Hippocampal formation (tissue), 2 donors: ENCODE measurements at places on chromosomes 16 and 17.

DNA sequence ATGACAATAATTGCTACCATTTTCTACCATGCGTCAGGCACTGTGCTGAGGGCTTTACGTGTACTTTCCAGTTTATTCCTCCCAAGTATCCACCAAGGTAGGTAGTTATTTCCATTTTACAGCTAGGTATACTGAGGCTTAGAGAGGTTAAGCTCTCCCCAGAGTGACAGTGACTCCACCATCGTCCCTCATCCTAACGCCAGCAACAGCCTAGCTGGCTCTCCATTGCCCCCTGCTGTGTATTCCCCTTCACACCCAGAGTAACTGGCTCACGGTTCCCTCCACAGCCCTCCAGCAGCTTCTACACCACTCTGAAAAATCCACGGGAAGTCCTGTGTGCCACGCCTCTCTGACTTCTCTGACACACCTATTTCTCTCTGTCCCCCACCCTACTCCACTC is 7.1 kb upstream of the ASGR1 start:
- DNase-seq: no peak

- DNase-seq: no peak
Measured at GRCh38 chr17:14469971-14470370, 169.1 kb downstream of the HS3ST3B1 start.

DNA sequence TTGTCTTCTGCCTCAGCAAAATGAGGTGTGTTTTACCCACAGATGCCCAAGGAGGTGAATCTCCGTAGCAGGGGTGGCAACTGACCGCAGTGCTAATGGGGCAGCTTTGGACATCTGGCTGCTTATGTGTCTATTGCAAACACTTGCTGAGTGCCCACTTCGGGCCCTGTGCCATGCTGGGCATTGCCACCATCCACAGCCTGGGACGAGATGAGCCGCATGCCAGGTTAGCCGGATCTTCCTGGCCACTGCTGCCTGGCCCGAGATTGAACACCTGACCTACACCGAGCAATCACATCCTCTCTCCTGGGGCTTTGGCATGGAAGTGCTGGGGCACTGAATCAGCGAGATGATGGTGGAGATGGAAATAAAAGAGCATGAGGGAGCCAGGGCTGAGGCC is 238.7 kb downstream of the GSG1L start:
- DNase-seq: no peak

GRCh38 chr17:73201215-73202069 is 8.6 kb downstream of the COG1 start:
- no peak for DNase-seq
